ENCODE measurements at places on chromosomes 2 and 18. TPM values are rescaled to one million over a fixed set of nuclear protein-coding genes. Genes with fewer than 3 reads are reported as not detected.

The PAX8 gene
- total RNA-seq: 0.80 TPM

The GPR45 gene
- total RNA-seq: not detected

The AMER3 gene
- total RNA-seq: not detected

The FSHR gene
- total RNA-seq: not detected

The LYPD6B gene
- 0.12 TPM for total RNA-seq
